ENCODE measurements at places on chromosomes 11 and 22.
A peak's percentile ranks its signal among the peaks of the same experiment; 100 is the strongest.

- DNase-seq: no peak
Measured at GRCh38 chr22:32222991-32223390, 18.1 kb upstream of the RFPL2 start.

DNA sequence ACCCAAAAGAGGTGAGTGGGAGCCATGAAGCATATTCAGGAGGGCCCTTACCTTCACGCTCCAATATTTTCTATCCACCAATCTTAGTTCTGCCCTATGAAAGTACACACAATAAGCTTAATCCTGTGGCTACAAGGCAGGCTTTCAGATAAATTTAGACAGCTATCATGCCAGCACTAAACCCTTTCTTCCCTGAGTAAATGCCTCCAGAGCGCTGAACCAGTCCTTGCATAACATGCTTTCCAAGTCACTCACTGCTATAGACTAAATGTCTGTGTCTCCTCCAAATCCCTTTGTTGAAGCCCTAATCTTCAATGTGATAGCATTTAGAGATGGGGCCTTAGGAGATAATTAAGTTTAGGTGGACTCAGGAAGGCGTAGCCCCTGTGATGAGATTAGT is 50.3 kb upstream of the FIBIN start:
- peak; percentile 96 for DNase-seq

GRCh38 chr11:44728491-44728910 is 1.7 kb downstream of the TSPAN18 start:
- DNase-seq: peak; percentile 50

- peak; percentile 51 for DNase-seq
Measured at GRCh38 chr22:28146401-28147314, 227.6 kb upstream of the PITPNB start.

GRCh38 chr11:134559602-134559962 is 147.5 kb upstream of the B3GAT1 start:
- DNase-seq: no peak

- DNase-seq: no peak
Measured at GRCh38 chr11:2144544-2145248, 5.5 kb upstream of the IGF2 start.

- no peak for DNase-seq
Measured at GRCh38 chr22:18136563-18137320, 13.2 kb upstream of the USP18 start.

Data from NCI-H82 (cell line).